ENCODE measurements at places on chromosomes 12 and 14.

DNA sequence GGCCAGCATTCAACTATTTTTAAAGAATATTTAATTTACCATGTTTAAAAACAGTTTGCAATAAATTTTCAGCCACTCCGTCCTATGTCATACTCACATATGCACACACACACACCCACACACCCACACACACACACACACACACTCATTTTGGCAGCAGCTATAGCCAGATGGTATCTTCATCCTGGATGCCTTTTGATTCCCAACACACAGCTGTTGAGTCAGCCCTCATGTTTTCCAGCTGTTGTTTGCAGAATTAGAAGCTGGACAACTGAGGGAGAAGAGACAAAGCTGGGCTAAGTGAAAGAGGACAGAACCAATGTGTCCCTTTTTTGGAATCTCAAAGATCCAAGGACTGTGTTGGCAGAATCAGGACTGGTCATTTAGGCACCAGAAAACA, 80.0 kb upstream of the EGLN3 start:
- no peak for DNase-seq

- no peak for DNase-seq
These were observed 186.8 kb downstream of the TTC7B start for GRCh38 chr14:90629471-90629870.

DNA sequence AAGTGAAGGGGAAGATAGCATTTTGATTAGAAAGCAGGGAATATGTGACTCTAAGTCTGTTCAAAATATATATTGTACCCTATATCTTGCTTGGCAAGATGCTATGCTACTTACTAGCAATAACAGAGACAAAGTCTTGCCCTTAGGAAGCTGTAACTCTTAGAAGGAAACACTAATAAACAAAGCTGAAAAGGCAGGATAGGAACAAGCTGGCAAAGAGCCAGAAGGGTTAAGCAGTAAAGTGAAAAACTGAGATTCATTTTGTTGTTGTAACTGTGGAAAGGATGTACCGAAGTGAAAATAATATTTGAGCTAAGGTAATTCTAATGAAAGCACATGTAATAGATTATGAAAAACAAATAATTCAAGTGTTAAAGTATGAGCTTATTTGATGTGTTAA, 527.1 kb upstream of the FLRT2 start:
- no peak for DNase-seq

GRCh38 chr12:62785941-62786559, 148.9 kb downstream of the PPM1H start:
- peak; percentile 73 for DNase-seq

- no peak for DNase-seq
These were observed 97.8 kb upstream of the PCED1B start for GRCh38 chr12:46981622-46982021.

GRCh38 chr12:99444859-99445316, 202.7 kb upstream of the GARIN6 start:
- DNase-seq, result no peak

DNA sequence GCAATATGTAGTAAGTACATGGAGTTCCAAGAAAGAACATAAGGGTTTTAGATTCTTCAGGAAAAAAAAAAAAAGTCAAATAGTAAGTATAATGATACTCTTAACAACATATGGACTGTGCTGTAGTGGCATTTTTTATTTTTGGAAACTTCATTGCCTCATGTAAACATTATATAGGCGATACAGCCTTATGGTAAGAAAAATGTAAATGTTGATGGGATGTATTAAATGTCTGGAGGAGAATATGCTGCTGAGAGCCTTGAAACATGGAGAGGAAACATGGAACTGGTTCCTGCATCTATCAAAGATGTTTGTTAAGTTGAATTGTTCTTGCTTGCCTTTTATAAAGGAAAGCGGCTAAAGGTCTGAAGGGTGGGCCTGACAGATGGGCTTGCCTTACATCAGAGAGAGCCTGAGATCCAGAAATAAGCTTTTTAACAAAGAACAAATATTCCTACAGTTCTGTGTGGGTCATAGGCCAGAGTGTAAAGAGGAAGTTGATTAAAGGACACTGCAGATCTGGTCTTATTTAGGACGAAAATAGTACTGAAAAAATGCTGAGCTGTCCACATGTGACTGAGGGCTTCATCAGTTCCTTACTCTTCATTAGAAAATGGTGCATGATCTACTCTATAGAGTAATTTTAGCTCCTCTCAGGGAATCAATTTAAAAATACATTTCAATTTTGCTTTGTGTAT, 448.1 kb upstream of the DCN start:
- no peak for DNase-seq

DNA sequence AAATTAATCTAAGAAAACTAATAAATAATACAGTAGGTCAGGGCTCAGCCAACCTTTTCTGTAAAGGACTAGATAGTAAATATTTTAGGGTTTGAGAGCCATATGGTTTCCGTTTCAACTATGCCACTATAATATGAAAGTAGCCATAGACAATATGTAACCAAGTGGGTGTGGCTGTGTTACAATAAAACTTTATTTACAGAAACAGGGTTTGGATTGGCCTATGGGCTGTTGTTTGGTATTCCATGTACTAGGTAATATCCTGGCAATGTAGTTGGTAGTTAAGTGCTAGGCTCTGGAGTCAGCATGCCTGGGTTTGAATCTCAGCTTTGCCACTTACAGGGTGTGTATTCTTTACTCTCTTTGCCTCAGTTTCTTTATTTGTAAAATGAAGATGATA, 156.5 kb upstream of the RPH3A start:
- DNase-seq, result no peak

- DNase-seq, result no peak
These were observed 47.1 kb downstream of the UTP20 start for GRCh38 chr12:101327051-101327450.

DNA sequence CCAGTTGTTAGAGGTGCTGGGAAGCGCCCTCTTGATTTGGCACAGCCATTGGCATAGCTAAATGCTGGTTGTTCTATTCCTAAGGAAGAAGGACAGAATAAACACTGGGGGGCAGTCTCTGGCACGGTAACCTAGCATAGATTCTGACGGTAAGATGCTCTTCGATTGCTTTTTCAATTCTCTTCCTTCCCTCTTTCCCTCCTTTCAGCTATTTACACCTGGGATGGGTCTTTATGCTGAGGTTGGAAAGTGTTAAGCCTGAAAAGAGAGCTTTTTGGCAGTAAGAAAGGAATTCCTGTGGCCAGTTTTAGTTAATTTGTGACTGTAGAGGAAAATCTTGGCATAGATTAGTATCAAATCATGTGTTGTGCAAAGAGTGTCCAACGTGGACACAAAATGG, 162.8 kb downstream of the SNAPC1 start:
- DNase-seq, result no peak

DNA sequence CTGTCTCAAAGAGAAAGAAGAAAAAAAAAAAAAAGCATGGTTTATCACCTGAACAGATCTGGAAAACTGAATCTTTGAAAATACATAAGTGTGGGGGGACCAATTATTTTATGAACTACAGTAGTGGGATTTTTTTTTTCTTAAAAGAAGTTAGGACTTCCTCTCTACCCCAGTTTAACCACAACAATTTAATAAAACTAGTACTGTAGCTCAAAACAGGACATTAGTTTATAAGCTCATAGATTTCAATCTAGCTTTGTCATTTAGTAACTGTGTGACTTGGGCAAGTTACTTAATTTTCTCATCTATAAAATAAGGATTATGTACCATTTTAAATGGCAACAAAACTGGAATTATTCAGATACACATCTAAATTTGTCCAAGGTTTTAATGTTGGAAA, 23.5 kb upstream of the ARID4A start:
- DNase-seq, result no peak

DNA sequence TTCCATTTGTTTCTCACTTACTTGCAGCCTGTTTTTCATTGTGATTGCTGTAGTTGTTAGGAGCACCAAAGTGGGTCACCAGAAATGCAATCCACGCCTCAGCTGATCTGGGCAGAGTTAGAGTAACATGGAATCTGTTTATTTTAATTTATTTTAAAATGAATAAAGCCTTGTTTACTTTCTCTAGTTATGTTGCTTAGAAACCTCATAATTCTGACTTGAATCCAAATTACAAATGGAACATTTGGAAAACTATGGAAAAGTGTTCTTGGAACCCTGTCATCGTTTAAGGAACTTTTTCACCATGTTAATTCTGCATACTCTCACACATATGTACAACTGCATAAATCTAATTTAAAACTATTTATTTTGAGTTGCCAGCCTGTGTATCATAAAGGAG, 92.2 kb upstream of the DAAM1 start:
- no peak for DNase-seq

GRCh38 chr12:104604070-104604994, 147.6 kb downstream of the CHST11 start:
- DNase-seq, result peak; percentile 87

- DNase-seq, result no peak
These were observed 14.0 kb downstream of the ABCB9 start for GRCh38 chr12:122951979-122952892.

- DNase-seq, result no peak
These were observed 6.7 kb downstream of the TRMT5 start for GRCh38 chr14:60974090-60974651.

DNA sequence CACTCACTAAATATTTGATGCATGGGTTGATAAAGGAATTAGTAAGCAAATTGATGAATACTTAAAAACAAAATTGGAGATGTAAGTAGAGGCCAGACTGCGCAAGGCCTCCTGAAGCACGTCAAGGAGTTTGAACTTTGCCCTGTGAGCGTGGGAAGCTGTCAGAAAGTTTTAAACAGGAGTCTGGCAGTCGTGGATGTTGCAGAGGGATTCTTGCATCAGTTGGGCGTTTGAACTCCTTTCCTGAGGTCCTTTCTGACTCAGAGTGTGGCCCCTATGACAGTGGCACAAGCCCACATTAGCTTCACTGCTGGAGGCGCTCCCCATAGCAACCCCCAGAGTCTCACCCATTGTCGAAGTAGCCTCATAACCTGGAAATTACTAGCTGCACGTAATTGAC, 17.9 kb upstream of the IL22 start:
- peak; percentile 21 for DNase-seq

DNA sequence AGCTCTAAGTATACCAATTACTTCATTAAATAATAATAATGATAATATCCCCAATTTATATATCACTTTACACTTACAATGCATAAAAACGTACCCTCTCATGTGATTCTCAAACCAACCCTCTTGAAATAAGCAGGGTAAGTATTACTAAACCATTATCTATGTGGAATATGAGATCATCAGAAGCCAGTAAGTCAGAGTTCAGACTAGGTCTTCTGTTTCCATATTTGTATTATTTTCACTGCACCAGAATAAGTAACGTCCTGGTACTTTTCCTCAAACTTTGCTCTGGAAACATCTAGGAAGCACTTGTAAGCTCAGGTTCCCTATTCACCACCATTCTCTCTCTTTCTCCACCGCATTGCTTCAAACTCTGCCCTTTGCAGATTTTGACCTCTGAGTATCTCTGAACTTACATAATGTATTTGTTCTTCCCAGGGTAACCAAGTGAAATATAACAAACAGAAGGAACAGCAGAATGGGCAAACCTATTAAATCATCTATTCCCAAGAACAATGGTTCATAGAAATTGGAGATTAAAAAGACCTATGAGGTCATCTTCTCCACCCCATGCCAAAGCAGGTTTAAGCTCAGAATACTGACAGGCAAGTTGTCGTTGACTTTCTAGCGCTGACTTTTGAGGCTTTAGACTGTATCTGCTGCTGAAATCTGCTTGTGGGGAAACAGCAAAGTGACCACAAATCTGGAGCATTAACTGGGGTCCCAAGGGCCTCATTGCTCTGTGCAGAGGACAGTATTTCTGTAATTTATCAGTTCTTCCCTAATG, 161.3 kb upstream of the FAR2 start:
- DNase-seq, result no peak

DNA sequence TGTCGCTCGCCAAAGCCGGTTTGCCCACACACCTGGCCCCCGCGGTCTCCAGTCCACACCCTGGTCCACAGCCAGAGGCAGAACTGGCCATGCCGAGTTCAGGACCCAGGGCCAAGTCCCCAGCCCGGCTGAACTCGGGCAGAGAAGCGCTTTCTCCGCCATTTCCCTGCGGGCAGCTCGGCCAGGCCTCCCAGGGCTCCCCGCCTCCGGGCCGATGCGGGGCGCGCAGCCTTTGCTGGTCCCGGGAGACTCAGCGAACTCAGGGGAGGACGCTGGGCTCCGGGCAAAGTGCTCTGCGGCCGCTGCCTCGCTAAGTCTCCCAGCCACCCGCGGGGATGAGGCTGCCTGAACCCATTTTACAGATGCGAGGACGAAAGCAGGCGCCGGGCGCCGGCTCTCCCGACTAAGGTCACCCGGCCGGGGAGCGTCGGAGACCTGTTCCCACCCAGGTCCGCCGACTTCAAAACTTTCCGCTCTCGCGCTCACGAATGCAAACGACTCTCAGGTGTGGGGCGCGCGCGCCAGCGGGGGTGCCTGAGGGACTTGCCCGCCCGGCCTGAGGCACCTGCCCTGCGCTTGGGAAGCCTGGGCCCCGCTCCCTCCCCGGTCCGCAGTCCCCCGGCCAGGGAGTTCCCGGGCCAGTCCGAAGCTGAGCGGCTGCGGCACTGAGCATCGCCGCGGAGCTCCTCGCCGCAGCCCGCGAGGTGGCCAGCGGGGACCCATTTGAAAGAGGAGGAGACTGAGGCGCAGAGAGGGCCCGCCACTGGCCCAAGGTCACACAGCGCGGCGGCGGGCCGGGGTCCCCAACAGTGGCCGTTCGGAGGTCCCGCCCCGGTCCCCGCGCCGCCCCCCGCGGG, 627 bp downstream of the TESC start:
- DNase-seq, result no peak

DNA sequence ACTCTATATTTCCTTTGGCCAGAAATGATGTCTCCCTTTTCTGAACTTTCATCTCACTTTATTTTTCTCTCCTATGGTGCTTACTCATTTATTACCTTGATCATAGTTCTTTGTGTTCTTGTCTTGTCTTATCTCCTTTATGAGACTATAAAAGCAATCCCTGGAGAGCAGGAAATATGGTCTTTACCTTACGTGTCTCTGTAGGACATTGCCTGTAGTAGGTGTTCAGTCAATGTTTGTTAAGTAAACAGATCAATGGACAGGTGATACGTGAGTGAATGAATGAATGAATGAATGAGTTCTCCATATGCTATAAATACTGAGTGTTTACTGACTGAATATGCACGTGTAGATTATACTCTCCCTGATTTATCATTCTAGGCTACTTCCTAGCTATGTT, 193.7 kb upstream of the HMGA2 start:
- no peak for DNase-seq

DNA sequence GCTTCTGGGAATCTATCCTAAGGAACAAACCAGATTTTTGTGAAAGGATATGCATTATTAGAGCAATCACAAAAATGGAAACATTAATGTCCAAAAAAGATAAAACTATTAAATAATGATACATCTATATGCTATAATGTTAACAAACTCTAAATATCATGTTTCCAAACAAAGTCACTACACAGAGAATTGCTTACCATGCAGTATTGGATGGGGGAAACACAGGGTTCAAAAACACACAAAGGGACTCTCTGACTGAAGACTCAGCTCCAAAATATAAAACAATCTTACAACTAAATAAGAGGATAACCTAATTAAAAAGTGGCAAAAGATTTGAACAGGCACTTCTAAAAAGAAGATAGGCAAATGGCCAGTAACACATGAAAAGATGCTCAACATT, 304.2 kb downstream of the DPF3 start:
- DNase-seq, result no peak

- no peak for DNase-seq
These were observed 33.7 kb upstream of the MAP1LC3B2 start for GRCh38 chr12:116525418-116526001.

- DNase-seq, result no peak
These were observed 292.4 kb downstream of the DUSP6 start for GRCh38 chr12:89059721-89060541.
